ENCODE measurements at places on chromosomes 2 and 18. TPM values are rescaled to one million over a fixed set of nuclear protein-coding genes. Genes with fewer than 3 reads are reported as not detected.

GRCh38 chr18:63837590-63837989 is 49.9 kb upstream of the SERPINB2 start:
- H3K36me3 ChIP-seq: no peaks in the 10 kb centered on the region
- H3K4me3 ChIP-seq: no peak overlapping the region
- no peak overlapping the region for H3K27ac ChIP-seq
- no peaks in the 10 kb centered on the region for H3K4me1 ChIP-seq
- no peak for DNase-seq

- H3K4me3 ChIP-seq: peak overlapping the region; percentile 61
- DNase-seq: peak; percentile 66
- H3K27me3 ChIP-seq: peaks cover 8% of the 10 kb centered on the region
- peak overlapping the region; percentile 59 for H3K27ac ChIP-seq
- peaks cover 55% of the 10 kb centered on the region for H3K4me1 ChIP-seq
- peaks cover 7% of the 10 kb centered on the region for H3K36me3 ChIP-seq
Observed at GRCh38 chr2:42046819-42047487, 868 bp upstream of the PKDCC start.

DNA sequence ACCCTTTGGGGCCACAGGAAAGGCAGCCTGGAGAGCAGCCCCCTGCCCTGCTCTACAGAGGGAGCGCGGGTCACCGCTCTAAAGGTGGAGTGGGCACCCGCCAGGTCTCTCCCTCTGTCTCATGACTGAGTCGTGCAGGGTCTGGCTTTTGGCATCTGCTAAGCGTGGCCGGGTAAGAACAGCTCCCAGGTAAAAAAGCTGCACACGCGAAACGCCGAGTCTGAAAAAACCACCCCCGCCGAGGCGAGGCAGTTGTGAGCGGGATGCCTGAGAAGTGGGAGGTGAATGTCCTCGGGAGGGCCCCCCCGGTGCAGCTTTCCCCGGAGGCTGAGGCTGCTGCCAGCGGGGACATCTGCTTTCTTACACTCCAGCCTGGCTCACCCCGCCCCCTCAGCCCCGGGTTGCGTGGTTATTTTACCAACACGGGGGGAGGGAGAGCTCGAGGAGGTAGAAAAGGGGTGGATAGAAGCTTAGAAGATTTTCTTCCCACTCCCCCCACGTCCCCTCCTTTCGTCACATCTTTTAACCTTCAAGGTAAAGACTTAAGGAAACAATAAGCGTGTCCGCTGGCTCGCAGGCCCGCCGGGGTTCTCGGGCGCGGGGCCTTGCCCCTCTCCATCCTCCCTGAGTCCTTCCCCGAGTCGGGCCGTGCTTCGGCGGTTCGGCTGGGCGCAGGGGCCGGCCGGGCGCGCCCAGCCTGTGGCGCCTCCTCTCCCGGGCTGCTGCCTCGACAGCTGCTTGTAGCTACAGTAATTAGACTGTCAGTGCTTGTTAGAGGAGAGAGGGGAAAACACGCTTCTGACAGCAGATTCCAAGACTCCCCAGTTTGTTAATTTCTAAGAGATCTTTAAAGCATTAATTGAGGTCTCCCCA is 70.6 kb upstream of the PSMD14 start:
- peak overlapping the region; percentile 63 for H3K4me3 ChIP-seq
- peak overlapping the region; percentile 82 for H3K27ac ChIP-seq
- H3K4me1 ChIP-seq: peaks cover 7% of the 10 kb centered on the region
- H3K36me3 ChIP-seq: no peaks in the 10 kb centered on the region

Gene SLC38A11
- 0.68 TPM for polyA plus RNA-seq

DNA sequence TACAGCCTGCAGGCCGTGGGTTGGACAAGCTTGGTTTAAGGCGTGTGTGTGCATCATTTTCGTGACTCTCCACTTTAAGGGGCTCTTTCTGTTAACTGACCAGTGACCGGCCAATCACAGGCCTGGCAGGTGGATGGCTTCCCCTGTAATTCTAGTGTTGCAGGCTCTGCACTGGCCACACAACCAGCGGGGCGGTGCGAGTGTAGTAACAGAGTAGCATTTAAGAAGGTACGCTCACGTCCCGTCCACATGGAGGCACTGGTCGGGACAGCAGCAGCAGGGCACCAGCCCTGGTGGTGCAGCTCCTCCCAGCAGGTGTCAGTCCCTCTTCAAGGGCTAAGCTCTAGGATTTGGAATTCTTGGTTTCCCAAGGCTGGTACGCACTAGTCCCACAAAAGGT is 8.0 kb upstream of the ANO7 start:
- no peak for DNase-seq
- H3K27ac ChIP-seq: no peak overlapping the region
- no peaks in the 10 kb centered on the region for H3K27me3 ChIP-seq
- peaks cover 10% of the 10 kb centered on the region for H3K36me3 ChIP-seq

Gene CHST10
- 12.5 TPM for polyA plus RNA-seq

Gene KIF5C
- 1.1 TPM for polyA plus RNA-seq

Gene SFXN5
- 6.0 TPM for polyA plus RNA-seq

Gene KIF3C
- 11.1 TPM for polyA plus RNA-seq

- no peak for DNase-seq
- H3K27me3 ChIP-seq: no peaks in the 10 kb centered on the region
- peaks cover 25% of the 10 kb centered on the region for H3K36me3 ChIP-seq
- H3K4me3 ChIP-seq: peak overlapping the region; percentile 2
Observed at GRCh38 chr2:144509001-144509878, 10.7 kb downstream of the ZEB2 start.

GRCh38 chr2:237616734-237617586 is 10.4 kb upstream of the LRRFIP1 start:
- peak; percentile 93 for DNase-seq
- H3K4me1 ChIP-seq: peaks cover 63% of the 10 kb centered on the region
- no peaks in the 10 kb centered on the region for H3K36me3 ChIP-seq
- no peaks in the 10 kb centered on the region for H3K27me3 ChIP-seq

DNA sequence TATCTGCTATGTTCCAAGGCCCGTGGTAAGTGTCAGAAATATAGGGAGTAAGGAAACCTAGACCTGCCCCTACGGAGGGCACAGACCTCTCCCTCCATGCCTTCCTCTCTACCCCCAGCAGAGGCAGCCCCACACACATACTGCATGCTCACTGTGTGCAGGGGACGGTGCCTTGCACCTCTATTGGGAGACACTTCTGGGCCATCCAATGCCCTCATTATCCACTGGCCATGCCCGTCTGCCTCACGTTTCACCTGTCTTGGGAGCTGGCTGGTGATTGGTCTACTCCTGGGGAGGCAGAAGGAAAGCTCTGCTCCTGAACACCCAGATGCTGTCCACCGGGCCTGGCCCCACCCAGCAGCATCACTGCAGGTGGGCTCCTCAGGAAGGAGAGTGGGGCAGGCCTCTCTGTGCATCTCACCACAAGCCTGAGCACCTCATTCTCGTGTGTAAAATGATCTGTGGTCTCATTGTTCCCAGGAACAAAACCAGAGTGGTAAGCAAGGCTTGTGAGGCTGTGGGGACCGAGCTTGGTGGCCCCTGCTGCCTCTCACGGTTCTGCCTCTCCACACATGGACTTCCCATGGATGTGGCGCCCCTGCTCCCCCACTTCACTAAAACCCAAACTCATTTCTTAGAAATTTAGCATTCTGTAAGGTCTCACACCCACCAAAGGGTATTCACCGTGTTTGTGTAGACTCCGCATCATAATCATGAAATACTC is 312.5 kb upstream of the HS6ST1 start:
- no peak for DNase-seq
- peaks cover 1% of the 10 kb centered on the region for H3K27me3 ChIP-seq
- no peak overlapping the region for H3K4me3 ChIP-seq
- no peak overlapping the region for H3K27ac ChIP-seq

DNA sequence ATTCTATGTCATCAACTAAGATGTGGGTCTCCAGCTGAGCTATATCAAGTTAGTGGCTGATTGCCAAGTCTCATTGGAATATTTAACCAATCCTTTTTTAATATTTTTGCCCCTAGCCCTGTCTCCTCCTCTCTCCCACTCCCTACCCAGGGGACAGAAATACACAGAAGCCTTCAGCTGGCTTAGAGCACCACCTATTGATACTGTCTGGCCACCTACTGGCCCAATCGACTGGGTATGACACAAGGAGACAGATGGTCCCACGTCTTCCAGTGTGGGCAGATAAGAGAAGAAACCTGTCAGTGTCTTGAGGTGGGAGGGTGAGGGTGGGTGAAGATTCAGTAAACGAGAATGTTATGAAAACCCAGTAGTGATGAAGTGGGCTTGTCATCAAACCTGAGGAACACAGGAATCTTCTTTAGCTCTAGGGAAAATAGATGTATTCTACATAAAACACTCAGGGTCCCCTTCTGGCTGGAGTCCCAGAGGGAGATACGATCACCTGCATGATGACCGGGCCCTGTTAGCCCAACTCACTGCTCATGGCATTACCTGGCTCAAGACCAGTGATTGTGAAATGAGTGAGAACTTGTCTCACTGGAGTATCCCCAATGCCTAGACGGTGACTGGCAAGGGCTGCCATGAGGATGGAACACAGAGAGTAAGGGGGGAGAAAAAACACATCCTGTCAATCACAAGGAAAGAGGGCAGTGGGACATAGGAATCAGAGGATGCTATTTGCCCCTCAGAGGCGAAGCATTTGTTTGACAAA is 26.7 kb downstream of the POLR1A start:
- H3K27me3 ChIP-seq: no peaks in the 10 kb centered on the region
- peak; percentile 79 for DNase-seq
- no peak overlapping the region for H3K4me3 ChIP-seq
- H3K4me1 ChIP-seq: peaks cover 11% of the 10 kb centered on the region
- peaks cover 72% of the 10 kb centered on the region for H3K36me3 ChIP-seq

Gene PCARE
- 0.53 TPM for polyA plus RNA-seq

DNA sequence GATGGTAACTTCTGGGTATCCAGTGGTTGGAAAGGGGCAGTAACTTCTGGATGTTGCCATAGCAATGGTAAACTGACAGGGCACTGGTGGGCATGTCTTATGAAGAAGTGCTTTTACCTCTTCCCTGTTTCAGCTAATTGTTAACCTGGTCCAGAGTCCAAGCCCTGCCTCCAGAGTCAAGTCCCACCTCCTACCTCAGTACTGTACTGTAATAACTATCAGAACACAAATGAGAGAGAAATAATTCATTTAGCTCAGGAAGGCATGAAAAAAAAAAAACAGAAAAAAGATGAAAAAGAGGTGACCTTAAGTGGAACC is 237.0 kb downstream of the ZNF804A start:
- no peaks in the 10 kb centered on the region for H3K27me3 ChIP-seq
- H3K36me3 ChIP-seq: no peaks in the 10 kb centered on the region
- H3K4me1 ChIP-seq: no peaks in the 10 kb centered on the region
- no peak overlapping the region for H3K4me3 ChIP-seq

DNA sequence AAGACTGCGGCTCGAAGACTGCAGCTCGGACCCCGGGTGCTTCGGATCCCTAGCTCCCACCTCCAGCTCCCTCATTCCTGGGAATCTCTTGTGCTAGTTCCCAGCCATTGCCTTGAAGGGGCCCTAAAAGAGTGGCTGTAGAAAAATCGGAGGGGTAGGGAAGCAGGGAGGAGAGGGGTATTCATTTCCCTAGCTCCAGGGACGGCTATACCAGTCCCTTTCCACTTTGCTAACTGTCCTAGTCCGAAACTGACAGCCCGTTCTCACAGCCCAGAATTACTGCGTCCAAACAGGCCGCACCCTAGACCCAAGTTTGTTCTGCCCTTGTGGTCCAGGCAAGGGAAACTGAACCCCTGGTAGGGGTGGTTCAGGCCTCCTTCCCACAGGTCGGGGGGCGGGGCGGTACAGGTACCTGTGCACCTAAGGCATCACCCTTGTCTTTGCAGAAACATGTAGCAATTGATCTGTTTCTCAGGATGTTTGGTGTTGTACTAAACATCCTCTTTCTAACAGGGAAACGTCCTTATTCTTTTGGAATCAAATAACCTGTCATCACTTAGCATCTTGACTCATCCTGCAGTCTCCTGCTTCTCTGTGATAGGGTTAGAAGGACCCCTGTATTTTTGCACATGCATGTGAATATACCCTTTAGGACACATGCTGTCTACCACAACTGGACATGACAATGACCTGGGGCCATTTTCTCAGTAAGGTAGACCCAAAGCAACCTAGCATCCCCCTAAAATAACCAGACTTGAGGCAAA is 4.0 kb downstream of the EMX1 start:
- peaks cover 42% of the 10 kb centered on the region for H3K4me1 ChIP-seq
- no peak overlapping the region for H3K4me3 ChIP-seq
- H3K27ac ChIP-seq: no peak overlapping the region
- H3K27me3 ChIP-seq: peaks cover 94% of the 10 kb centered on the region
- H3K36me3 ChIP-seq: no peaks in the 10 kb centered on the region

- H3K27me3 ChIP-seq: no peaks in the 10 kb centered on the region
- H3K4me1 ChIP-seq: no peaks in the 10 kb centered on the region
- no peak for DNase-seq
- no peaks in the 10 kb centered on the region for H3K36me3 ChIP-seq
- H3K4me3 ChIP-seq: no peak overlapping the region
Observed at GRCh38 chr2:184860744-184861143, 262.4 kb downstream of the ZNF804A start.

All from muscle of leg (tissue), 16 donors.